ENCODE measurements at places on chromosomes 5 and 9. TPM values are rescaled to one million over a fixed set of nuclear protein-coding genes. Genes with fewer than 3 reads are reported as not detected.

GRCh38 chr5:180441564-180442051, 52.6 kb upstream of the CNOT6 start:
- no peak for DNase-seq

Gene TPD52L3
- total RNA-seq = not detected

GRCh38 chr9:751137-752051, 90.1 kb upstream of the DMRT1 start:
- no peak for DNase-seq

- DNase-seq = no peak
Measured at GRCh38 chr9:35490910-35491465, 1.1 kb downstream of the RUSC2 start.

DNA sequence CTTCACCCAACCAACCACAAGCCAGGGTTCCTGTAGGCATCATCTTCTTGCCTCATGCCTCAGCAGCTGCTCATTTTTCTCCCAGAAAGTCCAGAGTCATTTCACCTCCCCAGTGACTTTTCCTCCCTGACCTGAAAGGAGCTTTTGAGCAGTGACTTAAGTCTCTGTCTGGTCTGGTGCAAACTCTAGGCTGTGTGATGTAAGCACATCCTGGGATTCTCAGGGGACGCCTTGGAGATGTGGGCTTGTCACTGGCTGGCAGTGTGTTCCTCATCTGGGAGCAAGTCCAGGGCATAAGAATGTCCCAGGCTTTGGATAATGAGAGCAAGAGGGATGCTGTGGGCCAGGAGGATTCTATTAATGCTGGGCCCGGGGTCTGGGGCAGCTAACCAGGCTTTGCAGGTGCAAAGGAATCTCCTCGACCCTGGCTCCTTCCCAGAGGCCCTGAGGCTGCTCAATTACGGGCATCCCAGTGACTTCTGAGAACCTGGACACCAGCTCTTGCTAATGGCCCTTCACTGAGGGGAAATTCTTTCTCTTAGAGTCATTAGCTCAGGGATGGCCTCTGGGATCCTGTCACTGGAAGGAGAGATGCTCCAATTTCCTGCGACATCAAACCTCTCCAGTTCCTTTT, 211.0 kb upstream of the PANK3 start:
- no peak for DNase-seq

GRCh38 chr5:65910711-65911110, 15.7 kb upstream of the ERBIN start:
- DNase-seq = no peak

- no peak for DNase-seq
Measured at GRCh38 chr5:11477786-11478185, 426.5 kb downstream of the CTNND2 start.

Gene HAPLN1
- not detected for total RNA-seq

- no peak for DNase-seq
Measured at GRCh38 chr5:1889321-1890065, 6.8 kb upstream of the IRX4 start.

DNA sequence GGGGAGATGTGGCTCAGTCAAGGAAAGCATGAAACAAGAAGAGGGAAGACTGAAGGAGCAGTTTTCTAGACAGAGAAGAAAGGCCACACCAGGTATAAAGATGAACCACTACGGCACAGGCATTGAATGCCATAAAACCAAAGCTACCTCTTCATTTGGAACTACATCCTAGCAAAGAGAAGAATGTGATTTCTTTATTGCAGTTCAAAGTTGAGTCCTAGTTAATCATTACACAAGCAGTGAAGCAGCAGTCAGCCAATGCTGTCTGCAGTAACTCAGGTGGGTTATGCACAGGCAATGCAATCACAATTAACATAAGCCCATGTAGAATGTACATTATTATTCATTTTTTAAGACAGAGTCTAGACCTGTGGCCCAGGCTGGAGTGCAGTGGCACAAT, 21.7 kb upstream of the PCAT7 start:
- no peak for DNase-seq

GRCh38 chr9:112349008-112349333, 15.6 kb upstream of the PTBP3 start:
- DNase-seq = no peak

DNA sequence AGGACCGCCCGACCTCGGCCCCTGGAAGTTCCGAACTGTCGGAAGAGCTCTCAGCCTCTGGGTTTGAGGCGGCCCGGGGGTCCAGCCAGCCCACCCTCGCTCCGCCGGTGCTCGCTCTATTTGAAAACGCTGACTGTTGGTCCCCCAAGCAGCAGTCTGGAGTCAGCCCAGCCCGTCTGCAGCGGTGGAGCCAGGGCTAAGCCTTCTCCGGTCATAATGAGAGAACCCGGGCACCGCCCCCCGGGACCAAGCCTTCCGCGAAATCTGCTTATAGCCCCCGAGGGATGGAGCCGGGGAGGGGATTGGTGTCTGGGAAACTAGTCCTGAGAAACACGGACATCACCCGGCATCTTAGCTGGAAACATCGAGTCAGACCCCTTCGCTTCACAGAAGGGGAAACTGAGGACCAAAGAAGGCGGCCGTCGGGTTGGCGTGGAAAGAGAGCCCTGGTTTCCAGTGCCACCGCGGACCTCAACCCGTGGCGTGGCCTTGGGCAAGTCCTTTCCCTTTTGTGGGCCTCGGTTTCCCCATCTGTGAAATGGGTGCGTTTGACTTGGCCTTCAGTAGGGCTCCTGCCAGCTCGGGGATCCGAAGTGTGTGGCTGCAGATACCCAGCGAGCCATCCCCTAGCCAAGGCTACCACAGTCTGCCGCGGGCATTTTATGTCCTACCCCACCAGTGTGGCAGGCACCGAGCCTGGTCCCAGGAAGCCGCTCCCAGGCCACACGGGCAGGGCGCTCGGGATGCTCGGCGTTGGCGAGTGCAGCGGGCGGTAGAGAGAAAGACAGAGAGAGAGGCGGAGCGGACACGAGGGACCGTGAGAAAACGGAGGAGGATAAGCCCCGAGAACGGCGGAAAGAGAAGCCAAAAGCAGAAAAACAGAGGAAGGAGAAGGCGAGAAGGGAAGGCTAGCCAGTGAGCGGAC, 857 bp downstream of the ADAM19 start:
- DNase-seq = no peak

Gene SLC26A2
- 8.4 TPM for total RNA-seq

GRCh38 chr5:137470111-137470920, 28.8 kb downstream of the SPOCK1 start:
- no peak for DNase-seq

Gene SHC3
- not detected for total RNA-seq

- no peak for DNase-seq
Measured at GRCh38 chr5:173327948-173328843, at the start of gene STC2. TSS of gene STC2 (minus strand) at chr5:173328414. CDS start at chr5:173328193, 221 bp downstream.

GRCh38 chr5:156883316-156883875, 33.3 kb downstream of the PPP1R2B start:
- no peak for DNase-seq

DNA sequence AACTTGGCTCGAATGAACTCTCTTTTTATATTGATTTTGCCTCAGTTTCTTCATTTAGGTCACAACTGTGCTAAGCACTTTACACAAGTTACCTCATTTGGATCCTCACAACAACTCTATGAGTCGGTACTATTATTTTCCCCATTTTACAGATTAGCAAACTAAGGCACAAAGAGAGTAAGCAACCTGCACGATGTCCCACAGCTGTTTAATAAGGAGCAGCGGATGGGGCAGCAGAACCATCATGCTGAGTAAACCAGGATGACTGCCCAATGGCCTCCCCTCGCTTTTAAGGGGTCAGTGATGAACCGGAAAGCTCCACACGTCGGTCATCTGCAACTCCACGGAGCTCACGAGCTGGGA, 607 bp downstream of the PRELID2 start:
- DNase-seq = no peak

Gene JAKMIP2
- 0.30 TPM for total RNA-seq

GRCh38 chr5:138775034-138775433, 21.8 kb downstream of the CTNNA1 start:
- DNase-seq = no peak

DNA sequence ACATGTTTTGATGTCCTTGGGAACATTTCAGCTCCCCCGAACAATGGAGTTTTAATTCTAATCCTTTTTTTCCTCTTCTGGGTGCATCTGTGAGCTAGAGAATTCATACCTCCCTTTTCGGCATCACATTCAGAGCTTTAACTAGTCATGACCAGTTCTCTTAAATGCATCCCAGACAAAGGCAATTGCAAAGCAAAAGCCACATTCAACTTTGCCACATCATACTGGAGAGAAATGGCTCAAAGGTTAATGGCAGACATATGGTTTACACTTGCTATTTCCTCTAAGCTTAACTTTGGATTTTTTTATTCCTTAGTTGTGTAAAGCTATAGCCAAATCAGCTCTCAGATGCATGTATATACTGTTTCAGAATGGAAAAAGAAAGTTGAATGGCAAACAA, 153.3 kb downstream of the ESM1 start:
- DNase-seq = no peak

Gene S1PR3
- total RNA-seq = 0.07 TPM

GRCh38 chr5:53350991-53351770, 129.2 kb upstream of the FST start:
- DNase-seq = no peak

- no peak for DNase-seq
Measured at GRCh38 chr5:126676195-126676624, 75.5 kb downstream of the PHAX start.

GRCh38 chr9:121153642-121154041, 48.0 kb downstream of the RAB14 start:
- DNase-seq = no peak

Gene PIP5KL1
- total RNA-seq = 4.0 TPM

DNA sequence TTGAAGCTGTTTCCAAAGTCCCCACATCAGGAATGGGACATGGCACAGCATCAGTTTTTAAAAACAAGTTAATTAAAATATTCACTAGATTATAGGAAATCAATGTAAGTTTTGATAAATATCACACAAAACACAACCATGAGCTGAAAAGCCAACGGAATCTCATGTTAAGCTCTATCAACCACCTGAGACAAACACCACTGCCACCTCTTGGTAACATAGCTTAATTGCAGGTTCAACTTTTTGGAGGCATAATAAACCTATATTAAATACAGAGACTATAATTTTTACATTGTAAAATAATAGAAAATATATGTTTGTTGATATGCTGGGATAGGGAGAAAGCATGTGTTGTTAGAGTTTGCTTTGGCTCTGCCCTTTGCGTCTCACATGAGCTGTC, 126.1 kb downstream of the SV2C start:
- no peak for DNase-seq

GRCh38 chr9:113409883-113410206, 630 bp downstream of the POLE3 start:
- no peak for DNase-seq

DNA sequence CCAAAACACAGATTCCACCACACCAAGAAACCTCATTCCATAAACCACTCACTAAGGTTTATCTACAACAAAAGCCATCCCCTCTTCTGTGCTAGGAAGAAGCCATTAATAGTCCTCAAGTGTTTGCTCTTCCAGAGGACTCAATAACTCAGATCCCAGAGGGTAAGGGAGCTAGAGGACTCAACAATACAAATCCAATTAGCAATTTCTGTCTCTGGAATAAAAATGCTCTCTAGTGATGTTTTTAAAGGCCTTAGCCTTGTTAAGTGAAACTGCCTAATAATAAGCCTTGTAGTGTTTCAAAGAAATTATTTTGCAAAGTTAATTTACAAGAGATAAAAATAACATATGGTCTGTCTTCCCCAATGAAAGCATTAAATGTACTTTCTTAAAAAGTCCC, 942.4 kb downstream of the CDH12 start:
- DNase-seq = no peak

GRCh38 chr5:170885809-170886208, 24.0 kb downstream of the RANBP17 start:
- DNase-seq = no peak

DNA sequence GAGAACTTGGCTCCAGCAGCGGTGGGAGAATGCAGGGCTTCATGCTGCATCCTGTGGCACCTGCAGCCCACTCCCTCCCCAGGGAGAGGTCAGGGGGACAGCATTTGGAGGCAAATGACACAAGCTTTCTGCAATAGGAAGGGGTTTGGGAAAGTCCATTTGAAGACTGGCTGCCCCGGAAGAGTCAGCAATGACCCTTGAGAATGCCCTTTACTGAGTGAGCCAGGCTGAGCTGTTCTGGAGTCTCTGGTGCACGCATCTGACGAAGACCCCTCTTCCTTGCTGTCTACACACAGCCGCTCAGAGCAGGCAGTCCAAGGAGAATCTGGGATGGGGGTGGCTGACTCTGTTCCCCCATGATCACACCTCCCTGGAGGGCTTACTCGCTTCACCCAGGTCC, 5.5 kb upstream of the NXNL2 start:
- no peak for DNase-seq

DNA sequence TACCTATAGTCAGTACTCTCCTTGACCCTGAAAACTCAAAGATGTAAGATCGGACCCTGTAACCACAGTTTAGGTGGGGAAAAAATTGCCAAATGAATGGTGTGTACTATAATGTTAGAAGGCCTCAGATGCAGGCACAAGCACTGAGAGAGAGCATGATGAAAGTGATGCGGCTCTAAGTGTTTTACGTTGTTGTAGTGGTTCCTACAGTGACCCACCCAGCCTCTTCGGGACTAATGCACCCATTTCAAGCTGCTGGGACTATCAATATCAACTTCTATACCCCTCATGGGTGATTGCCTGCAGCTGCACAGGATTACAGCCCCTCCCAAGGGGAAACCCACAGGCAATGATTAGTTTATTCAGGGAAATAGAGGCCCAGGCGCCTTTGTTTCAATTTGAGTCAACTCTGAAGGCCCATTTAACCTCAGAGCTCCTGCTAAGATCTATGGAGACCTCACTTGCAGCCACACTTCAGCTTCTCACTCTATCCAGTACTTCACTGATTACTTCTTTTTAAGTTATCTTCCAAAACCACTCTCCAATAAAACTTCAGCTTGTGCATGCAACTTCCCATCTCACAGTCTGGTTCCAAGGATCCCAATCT, 340.7 kb downstream of the NR2F1-AS1 start:
- no peak for DNase-seq

Gene IGIP
- total RNA-seq = 1.8 TPM

DNA sequence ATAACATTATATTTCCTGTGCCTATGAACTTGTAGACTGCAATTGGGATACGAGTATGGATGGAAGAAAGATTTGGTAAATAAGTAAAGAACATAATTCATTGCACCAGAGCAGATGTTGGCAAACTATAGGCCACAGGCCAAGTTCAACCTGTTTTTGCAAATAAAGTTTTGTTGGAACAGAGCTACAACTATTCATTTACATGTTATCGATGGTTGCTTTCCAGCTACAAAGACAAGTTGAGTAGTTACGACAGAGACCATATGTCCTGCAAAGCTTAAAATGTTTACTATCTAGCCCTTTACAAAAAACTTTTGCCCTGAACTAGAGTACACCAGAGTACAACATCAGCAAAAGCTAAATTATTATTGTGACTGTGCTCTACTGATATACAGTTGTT, 169.1 kb upstream of the DMAC1 start:
- no peak for DNase-seq

Gene PCDHA9
- total RNA-seq = not detected

DNA sequence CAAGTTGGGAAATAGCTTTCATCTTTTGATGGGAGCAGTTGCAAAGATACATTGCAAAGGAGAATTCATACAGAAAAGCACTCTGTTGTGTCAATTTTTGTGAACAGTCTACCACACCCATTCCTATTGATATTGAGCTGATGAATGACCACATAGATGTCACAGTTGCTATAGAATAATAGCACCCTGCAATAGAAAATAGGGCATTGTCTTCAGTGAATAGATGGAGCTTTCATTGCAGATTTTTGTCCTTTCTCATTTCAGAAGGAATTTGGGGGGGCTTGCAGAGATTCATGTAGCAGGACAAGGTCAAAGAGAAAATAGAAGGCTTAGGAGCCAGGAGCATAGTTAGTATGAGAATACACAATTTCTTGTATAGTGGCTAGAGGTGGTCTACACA, 237.9 kb downstream of the TMEM38B start:
- no peak for DNase-seq

Gene SLC45A2
- total RNA-seq = not detected
